ENCODE measurements at places on chromosomes 6 and 20.

DNA sequence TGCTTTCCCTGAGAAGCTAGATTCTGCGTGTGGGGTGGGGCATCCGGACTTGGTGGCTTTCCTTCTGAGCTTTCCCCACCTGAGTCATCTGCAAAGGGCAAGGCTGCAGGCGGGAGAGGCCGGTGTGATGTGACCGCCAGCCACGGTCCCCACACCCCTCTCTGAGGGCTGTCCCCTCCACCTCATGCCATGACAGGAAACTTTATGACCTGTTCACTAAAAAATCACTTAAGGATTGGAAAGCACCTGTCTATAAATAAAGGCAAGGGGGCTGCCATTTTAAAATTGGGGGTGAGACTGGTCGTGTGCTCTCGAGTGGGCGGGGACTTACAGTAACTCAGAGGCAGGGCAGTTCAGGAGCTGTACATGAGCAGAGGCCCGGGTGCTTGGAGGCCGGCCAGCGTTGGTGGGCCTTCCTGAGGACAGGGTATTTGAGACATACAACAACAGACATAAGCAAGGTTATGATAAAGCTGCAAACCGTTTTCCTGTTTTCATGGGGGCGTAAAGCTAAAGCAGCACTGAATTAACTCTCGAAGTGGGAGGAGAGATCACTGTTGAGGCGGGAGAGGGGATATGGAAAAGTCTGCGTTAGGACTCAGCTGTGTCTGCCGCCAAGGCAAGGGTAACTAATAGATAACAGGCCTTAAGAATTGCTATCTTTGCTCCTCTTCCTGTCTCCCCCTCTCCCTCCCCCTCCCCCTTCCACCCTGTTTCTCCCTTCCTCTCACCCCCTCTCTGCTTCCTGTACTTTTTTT is 16.1 kb upstream of the SERPINB1 start:
- DNase-seq, result peak; percentile 40

DNA sequence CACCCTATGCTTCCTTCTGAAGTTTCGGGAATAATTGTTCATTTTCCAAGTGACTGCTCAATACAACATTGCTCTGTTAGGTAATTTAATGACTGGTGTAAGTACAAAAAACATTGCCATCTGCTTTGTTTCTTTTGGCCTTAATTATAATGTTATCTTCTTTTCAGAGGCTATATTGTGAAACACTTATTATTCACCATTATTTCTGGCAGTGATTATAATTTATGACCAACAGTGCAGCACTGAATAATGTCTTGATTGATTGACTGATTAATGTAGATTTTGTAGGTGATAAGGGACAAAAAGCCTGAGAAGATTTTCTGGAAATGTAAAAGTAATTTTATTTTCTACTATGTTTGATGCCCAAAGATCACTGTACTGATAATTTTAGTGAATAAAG is 377.7 kb downstream of the PLCB1 start:
- DNase-seq, result no peak

GRCh38 chr6:116144605-116145004 is 18.7 kb upstream of the COL10A1 start:
- DNase-seq, result no peak

DNA sequence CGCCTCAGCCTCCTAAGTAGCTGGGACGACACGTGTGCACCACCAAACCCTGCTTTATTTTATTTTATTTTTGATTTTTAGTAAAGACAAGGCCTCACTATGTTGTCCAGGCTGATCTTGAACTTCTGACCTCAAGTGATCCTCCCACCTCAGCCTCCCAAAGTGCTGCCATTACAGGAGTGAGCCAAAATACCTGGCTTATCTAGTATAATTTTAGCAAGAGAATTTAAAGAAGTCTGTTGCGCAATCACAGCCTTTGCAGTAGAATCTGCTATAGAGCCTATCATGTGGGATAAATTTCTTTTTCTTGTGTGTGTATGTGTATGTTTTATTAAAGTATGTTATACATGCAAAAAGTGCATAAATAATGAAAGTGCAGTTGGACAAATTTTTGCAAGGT is 92.1 kb upstream of the ANKEF1 start:
- no peak for DNase-seq

DNA sequence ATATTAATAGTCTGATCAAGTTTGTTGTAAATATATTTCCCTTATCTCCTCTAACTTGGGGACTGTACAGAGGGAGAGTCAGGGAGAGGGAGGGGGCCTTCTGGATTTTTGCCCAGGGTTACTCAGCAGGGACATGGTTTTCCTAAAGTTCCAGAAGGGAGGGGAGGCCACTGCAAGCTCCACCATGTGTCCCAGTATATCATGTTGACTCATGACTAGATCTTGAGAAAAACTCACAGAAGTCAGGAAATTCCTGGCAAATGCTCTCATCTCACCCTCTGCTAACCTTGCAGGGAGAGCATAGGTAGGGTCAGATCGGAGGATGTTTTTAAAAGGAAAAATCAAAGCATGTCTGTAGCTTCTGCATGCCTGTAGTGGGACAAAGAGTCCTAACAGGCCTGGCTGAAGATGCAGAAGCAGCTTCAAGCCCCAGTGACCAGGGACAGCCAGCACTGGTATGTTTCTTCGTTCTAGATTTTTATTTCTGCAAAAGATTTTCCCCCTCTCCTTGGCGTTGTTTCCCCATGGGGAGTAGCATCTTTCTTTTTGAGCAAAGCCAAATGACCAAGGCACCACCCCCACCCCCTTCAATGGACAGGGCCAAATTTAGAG is 272.9 kb upstream of the SUPT3H start:
- no peak for DNase-seq

DNA sequence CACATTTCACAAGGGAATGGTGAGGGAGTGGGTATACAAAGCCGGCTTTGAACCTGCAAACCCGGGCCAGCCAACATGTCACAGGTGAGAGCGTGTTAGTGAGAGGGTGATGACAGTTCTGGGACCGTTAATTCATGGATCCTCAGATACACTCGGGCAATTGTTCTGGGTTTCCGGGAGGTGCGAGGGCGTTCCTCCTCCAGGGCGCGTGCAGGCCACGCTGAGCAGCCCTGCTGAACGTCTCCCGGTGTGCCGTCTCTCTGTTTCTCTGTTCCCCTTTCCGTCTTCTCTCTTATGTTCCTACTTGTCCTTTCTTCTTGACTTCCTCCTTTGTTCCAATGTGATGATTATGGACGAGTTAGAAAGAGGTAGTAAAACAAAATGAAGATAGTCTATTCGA is 130.0 kb upstream of the GMDS start:
- no peak for DNase-seq

- DNase-seq, result no peak
These were observed 42.4 kb upstream of the ADGRF4 start for GRCh38 chr6:47655719-47656595.

DNA sequence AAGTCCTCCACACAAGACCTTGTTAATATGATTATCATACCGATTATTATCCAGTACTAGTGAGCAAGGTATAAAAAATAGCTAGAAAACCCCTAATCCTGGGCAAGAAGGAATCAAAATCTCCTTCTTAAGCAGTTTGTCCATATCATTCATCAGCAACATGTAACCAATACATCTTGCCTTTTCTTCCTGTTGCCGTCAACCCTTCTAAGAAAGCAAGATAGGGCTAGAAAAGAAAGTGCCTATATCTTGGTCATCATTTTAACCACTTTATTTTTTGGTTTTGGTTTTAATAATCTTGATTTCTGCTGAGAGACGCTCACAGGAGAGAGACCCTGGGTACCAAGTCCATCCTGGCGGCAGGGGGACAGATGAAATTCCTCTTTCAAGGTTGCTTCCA is 27.2 kb upstream of the PREX1 start:
- no peak for DNase-seq

DNA sequence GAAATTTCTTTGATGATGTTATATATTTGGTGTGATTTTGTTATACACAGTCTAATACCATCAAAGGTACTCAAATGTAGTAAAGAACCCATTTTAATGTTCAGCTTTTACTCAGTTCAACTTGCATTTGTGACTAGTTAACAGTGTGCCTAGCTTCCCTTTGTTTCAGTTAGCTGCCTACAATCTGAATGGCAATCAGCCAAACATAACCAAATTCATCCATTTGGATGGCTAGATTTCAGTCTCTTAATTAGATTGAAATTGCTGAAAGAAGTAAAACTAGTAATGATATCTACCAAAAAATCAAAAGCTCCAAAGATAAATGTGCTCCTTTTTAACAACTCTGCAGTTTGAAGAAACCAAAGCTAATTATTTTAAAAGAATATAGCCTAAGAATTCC is 6.9 kb downstream of the EPHA7 start:
- DNase-seq, result no peak

- no peak for DNase-seq
These were observed 553.4 kb upstream of the EPHA7 start for GRCh38 chr6:93972791-93973190.

DNA sequence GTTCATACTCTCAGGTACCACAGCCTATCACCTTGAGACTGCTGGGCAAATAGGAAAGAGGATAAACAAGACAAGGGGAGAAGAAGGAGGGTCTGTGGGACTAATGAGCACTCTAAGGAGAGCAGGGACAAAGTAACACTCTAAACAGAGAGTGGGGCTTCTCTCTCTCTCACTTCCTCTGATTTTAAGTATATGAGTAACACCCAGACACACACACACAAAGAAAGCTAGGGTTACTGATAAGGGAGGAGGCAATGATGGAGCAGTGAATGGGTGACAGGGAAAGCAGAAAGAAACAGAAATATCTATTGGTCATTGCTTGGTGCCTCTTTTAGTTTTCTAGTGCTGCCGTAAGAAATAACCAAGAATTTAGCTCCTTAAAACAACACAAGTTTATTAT is 96.2 kb upstream of the RNF217 start:
- no peak for DNase-seq

DNA sequence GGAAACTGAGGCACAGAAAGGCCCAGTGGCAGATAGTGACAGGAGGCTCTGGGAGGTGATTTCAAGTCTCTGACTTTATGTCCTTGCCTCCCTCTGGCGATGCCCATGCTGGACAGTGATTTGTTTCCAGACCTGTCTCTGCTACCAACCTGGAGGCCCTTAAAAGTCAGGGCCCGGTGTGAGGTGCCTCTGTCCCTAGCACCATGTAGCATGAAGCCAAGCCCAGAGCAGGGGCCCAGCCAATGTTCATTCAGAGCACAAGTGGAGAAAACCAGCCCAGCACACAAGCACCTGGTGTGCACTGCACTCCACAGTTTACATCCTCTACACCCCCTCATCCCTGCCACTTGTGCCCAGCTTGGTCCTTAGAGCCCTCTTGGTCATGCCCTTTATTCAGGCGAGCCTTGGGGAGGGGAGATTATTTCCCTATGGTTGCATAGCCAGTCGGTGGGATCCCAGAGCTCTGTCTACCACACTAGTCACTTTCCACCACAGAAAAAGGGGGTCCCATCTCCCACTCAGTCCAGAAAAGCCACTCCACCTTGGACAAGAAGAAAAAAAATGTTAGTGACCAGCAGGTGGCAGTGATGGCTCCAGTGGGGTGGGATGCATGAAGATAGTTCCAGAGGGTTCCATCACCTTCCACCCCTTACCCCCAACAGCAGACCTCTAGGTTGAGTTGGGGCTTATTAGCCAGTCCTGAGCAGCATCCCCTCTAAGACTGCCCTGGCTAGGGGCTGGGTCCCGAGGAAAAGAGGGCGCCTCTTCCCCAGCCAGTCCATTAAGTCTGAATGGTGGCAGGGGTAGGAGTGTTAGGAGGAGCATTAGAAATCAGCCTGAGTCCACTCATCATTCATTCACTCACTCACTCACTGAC is 30.9 kb downstream of the KIAA1755 start:
- no peak for DNase-seq

GRCh38 chr6:126072172-126072571 is 85.8 kb downstream of the TRMT11 start:
- no peak for DNase-seq

- no peak for DNase-seq
These were observed at the start of gene EYS for GRCh38 chr6:65707126-65707826. EYS (minus strand) TSS chr6:65707226; CDS start chr6:65495410, 211,816 bp downstream.

- DNase-seq, result no peak
These were observed 138.0 kb downstream of the THBS2 start for GRCh38 chr6:169115632-169116031.

DNA sequence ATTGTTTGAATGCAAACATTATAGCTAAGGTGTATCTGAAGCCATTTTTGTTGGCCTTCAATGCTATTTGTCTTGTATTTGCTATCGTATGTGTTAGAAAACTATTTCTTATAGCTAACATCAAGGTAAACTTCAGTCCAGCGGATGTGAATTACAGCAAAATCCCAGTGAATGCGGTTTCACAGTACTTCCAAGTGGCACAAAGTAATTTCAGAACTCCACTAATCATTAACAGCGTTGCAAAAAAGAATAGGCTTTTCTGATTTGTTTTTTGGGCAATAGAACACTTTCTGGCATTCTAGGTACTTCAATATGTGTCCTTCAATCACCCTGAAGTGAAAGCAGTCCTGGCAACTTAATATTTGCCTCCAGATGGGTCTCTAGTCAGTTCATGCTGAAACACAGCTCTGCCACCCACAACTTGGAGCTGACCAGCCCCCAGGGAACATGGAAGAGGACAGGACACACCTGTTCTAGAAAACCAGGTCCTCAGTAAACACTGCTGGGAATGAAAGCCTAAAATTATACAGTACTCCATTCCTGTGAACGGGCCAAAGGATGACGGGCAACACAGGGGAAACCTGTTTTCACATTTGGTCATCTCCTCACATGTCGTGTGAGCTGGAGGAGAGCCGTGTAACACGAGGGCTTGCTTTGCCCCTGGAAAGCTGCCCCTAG is 9.7 kb upstream of the MRPS10 start:
- DNase-seq, result no peak

DNA sequence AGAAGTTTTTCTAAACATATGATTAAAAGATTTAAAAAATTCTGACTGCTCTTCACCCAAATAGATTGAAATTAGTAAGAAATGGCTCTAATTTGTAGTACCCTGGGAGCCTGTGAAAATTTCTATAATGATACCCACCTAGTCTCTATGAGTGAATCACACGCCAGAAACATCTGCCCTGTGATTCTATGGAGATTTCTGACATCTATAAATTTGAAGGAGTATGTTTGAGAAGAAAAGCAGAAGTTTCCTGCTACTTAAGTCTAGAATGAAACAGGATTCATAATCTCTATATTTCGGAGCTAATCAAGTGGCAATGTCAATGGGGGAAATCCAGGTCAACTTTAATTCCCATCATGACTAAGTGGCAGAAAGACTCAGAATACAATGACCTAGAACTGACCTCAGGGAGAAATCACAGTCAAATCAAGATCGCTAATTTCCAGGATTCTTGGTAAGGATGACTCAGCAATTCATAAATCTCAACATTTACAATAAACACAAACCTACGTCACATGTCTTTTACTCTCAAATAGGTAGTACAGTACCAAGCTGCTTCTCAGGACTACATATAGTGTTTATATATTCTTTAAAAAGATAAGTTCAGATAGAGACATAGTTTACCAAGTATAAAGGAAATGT is 186.2 kb upstream of the TNFAIP3 start:
- no peak for DNase-seq

- DNase-seq, result no peak
These were observed 81.3 kb downstream of the SAMD5 start for GRCh38 chr6:147589739-147590250.

GRCh38 chr6:2266841-2267240 is 21.4 kb upstream of the GMDS start:
- DNase-seq, result no peak

Data from KG1 (cell line).